ENCODE measurements at places on chromosomes 5 and 9.

GRCh38 chr5:89613222-89613956, 730.4 kb upstream of the MEF2C start:
- DNase-seq, result no peak

DNA sequence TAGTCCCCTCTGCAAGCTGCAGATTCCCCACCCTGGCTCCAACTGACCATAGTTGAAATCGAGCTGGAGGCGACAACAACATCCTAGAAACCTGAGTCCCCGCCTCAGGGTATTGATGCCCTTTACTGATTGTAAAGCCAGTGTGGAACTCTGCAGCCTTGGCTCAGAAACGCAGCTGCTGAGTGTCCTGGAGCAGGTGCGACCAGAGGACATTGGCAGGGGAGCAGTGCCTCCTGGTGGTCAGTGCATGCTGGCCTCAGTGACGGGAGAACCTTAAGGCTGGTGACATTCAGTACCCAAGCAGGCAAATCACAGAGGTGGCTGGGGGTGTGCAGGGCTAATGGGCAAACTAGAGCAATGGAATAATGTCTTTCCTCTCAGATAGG, 20.4 kb upstream of the ZNF354B start:
- DNase-seq, result no peak

GRCh38 chr5:36382890-36383289, 81.2 kb upstream of the RANBP3L start:
- no peak for DNase-seq

DNA sequence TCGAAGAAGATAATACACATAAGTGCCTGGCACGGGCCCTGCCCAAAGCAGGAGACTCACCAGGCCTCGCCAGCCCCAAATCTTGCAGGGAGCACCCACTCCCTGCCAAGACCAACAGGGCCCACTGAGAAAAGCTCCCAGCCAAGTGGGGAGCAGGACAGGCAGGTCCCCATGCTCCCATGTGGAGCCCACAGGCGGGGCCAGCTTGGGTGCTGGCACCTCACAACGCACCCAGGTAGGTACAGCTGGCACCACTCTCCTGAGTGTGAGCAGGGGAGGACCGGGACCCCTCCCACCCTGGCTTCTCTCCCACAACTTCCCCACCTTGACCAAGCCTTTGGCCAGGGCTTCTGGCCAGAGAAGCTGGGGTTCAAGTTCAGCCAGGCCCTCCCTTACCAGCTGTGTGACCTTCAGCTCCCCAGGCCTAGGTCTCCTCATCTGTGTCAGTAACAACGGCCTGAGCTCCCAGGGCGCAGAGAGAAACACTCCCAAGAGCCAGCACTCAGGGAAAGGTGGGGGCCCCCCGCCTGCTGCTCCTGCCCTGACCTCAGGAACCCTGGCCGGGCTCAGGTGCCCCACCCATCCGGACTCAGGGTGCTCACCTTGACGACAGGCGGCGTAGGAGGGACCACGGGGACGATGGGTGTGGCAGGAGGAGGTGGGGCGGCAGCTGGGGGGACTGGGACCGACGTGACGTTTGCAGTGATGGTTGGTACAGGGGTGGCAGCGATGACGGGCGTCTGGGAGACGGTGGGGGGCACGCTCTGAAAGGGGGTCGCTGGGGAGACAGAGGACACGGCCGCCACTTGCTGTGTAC, 17.8 kb downstream of the BRD3 start:
- no peak for DNase-seq

- DNase-seq, result no peak
Observed at GRCh38 chr5:43338862-43339261, 25.6 kb upstream of the HMGCS1 start.

- no peak for DNase-seq
Observed at GRCh38 chr5:5539590-5539989, 117.1 kb downstream of the ICE1 start.

DNA sequence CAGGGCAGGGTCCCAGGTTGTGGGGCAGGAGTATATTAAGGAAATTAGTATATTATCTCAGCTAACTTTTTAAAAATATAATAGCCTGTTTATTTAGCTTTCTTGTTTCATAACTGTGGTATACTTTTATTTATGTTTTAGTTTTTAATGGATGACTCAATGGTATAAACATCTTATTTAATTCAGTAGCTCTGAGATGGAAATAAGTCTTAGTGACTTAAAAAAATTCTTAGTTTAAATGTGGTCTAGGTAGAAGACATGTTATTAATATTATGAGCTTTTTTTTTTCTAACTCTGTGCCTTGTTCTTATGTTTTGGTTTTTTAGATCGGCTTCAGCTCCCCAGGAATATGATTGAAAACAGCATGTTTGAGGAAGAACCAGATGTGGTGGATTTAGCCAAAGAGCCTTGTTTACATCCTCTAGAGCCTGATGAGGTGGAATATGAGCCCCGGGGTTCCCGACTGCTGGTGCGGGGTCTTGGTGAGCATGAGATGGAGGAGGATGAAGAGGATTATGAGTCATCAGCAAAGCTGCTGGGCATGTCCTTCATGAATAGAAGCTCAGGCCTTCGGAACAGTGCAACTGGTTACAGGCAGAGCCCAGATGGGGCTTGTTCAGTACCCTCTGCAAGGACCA, 43.1 kb downstream of the LNPEP start:
- no peak for DNase-seq

GRCh38 chr5:141835928-141836670, 42.1 kb downstream of the PCDH1 start:
- no peak for DNase-seq

DNA sequence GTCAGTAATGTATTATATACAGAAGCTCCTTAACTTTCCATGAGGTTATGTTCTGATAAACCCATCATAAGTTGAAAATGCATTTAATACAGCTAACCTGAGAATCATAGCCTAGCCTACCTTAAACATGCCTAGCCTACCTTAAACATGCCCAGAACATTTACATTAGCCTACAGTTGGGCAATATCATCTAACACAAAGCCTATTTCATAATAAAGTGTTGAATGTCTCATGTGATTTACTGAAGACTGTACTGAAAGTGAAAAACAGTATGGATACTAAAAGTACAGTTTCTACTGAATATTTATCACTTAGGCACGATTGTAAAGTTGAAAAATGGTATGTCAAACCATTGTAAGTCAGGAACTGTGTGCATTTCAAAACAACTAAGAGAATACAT, 1.6 kb downstream of the GM2A start:
- DNase-seq, result no peak

DNA sequence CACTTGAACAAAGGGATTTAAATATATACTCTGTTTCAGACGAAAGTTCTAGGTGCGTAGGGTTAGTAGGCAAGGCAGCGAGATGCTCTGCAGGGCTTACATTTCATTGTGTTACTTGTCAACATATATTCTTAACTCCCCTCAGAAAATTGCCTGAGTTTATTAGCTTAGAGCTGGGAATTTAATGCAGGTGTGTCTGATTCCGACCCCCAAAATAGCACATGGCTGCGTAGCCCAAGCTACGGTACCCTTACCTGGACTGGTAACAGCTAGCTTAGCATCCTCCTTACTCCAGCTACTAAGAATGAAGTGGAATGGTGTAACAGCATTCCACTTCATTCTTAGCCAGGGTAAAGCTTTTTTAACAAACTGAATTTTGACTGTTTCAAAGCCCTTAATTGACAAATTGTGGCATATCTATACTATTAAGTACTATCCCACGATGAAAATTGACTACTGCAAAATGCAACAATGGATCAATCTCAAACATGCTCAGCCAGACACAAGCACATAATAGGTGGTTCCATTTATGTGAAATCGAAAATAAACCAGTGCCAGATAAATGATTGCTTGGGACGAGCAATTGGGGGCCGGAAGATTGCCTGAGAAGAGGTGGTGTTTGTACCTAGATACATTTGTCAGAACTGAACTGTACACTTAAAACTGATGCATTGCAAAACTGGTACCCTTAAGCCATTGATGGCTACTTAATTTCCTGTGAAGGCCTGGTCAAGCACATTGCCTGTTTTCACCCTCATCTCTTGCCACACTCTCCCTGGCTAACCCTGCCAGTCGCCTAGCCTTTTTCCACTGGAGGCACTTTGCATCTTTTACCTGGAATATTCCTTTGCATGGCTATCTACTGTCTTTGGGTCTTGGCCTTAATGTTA, 3.0 kb upstream of the FGF18 start:
- DNase-seq, result no peak

DNA sequence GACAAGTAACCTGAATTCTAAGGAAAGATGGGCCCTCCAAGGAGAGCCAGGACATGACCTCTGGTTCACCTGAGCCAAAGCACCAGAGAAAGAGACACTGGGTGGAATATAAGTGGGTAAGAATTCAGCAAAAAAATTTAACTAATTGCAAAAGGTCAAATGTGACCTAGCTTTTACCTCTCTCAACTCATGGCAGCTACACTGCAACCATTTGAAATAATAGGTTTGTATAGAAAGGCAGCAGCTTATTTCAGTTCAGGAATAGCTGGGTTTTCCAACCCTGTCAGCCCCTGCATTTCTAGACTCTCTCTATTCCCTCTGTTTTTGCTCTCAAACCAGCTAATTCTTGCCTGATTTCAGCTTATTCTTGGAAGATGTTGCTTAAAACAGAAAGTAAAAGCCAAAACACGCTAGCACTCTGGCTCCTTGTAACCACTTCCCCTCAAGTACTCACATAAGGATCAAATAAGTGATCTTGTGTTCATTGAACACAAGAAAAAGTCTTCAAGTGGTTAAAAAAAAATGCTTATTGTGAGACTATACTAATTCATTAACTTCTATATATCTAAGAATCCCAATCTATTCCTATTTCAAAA, 101.1 kb upstream of the NR4A3 start:
- no peak for DNase-seq

- no peak for DNase-seq
Observed at GRCh38 chr9:7387840-7388239, 411.7 kb downstream of the DMAC1 start.

DNA sequence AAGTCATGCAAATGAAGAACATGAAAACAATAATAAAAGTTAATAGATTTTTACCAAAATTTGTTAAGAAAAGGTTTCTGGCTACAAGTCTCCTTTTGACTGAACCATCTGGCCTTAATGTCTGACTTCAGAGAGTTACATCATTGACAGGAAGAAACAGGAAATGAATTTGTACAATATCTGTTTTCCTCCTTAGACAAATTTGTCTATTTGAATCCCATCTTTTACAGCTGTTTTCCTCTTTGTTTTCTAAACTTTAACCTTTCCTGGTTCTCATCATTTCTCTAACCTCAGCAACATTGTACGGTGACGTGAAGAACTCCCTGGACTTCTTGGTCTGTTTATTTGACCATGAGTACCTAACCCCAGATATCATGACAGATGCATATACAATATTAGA, 567.5 kb upstream of the RIOK2 start:
- no peak for DNase-seq
